CD4-positive, alpha-beta T cell treated with Interleukin-17A for 4 hours (primary cell): ENCODE measurements at places on chromosomes 2 and 18.

DNA sequence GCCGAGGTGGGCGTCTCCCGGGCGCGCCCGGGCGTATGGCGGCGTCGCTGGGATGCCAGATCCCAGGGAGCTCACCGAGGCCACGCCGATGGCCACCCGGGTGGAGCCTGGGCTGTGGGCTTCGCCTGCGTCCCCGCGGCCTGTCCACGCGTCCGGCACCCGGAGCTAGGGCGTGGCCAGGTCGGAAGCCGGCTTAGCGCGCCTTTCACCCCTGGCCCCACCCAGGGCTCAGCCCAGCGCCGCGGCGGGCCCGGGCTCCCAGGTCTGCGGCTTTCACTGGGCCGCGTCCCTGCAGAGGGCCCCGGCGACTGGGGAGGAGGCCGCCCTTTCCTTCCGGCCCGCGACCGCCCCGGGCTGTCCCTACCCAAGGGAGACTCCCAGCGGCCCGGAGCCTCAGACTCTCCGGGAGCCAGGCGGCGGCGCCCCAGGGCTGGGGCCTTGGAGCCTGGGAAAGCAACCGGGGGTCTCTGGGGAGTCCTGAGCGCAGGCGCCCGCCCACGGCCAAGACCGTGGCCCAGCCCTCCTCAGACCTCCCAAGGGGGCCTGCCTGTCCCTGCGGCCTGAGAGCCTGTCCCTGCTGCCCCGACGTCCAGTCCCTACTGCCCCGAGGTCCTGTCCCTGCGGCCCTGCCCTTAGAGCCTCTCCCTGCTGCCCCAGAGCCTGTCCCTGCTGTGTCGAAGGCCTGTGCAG is 36.3 kb upstream of the ITM2C start:
- no peak for DNase-seq

DNA sequence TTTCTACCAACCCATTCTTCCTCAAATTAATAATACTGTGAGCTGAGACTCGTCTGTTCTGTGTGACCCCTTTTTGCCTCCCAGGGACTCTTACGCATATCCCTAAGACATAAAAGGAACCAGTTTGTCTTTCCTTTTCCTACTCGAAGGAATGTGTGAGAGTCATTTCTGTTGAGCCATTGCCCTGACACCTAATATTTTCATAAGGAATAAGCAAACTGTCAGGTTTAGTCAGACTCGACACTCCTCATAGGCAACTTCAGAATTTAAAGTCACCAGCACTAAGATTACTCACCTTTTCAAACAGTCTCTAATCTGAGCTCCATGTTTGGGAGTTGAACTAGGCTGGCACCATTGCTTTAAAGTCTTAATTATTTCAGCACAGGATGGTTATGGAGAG is 305.5 kb downstream of the IKZF2 start:
- DNase-seq: no peak

DNA sequence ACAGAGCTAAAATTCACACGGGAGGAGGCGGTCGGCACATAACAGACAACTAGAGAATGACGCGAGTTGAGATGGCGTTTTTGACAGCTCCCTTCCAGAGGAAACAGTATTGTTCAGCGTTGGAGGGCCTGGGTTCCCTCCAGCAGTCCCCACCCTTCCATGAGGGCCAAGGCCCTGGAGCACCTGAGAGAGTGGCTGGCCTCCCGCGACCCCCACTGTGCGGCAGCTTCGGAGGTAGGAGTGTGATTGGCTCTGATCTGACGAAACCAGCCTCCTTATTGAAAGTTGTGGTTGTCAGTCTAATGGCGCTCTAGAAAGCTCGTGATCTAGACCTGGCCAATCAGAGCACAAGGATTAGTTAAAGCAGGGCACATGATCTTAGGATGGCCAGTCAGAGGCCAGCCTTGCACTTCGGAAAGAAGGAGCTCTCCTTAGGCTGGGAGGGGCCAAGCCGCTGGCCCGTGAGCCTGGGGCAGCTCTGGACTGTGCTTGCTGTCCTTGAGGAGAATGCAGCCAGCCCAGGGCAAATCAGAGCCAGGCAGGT is 104.5 kb upstream of the CELF4 start:
- no peak for DNase-seq

DNA sequence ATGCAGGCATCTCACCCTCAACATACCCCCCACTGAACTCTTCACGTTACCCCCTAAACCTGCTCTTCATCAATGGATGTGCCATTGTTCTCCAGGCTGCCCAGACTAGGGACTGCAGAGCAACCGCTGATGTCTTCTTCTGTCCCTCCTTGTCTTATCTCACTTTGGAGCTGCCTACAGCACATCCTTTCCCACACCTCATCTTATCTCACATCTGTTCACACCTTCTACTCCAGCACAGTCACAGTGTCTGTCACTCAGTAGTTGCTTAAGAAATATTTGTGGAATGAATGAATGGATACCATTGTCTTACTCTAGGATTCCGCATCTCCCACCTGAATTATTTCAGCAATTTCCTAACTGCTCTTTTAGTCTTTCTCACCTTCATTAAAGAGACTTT is 144.5 kb downstream of the ANTXR1 start:
- no peak for DNase-seq

DNA sequence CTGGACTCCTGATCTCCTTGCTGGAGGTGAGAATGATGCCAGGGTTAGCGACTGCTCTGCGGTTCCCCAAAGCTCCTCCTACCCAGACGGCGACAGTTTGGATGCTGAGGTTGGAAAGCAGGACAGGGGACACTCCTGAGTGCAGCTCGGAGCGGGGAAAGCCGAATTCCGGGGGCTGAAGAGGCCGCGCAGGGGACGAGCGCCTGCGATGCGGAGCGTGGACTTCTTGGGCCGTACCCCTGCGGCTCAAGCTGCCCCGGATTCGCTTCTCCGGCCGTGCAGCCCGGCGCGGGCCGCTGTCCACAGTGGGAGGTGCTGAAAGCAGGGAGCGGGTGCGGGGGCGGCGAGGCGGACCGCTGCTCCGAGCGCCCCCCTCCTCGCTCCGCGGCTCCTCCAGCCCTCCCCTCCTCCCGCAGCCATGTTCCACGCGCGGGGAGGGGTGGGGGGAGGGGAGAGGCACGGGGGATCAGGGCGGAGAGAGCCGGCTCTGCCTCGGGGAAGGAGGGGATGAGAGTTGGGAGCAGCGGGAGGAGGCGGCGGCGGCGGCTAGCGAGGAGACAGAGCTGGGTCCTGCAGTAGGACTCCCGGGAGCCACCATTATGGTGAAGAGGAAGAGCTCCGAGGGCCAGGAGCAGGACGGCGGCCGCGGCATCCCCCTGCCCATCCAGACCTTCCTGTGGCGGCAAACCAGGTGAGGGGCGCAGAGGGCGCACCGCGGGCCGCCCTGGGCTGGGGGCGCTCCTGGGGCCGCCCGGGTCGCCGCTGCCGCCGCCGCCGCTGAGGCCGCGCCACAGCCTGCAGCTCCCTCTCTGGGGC is at the start of gene UNC80:
Gene UNC80 (plus strand): TSS at position 359 of the 816 bp plus-strand sequence. CDS start 241 bp downstream, at position 600.
- DNase-seq: no peak
